ENCODE measurements at places on chromosomes 12 and 14.

GRCh38 chr12:56160894-56161689, 2.9 kb downstream of the MYL6 start:
- DNase-seq: no peak

- DNase-seq: no peak
Observed at GRCh38 chr12:10033783-10034545, 3.5 kb downstream of the CLEC9A start.

- DNase-seq: no peak
Observed at GRCh38 chr12:49578471-49579112, 10.7 kb upstream of the MCRS1 start.

- DNase-seq: no peak
Observed at GRCh38 chr12:16586350-16587109, 19.4 kb downstream of the LMO3 start.

- no peak for DNase-seq
Observed at GRCh38 chr12:12600659-12601058, 11.0 kb upstream of the CREBL2 start.

- DNase-seq: no peak
Observed at GRCh38 chr12:96171905-96172304, 22.3 kb upstream of the ELK3 start.

- DNase-seq: no peak
Observed at GRCh38 chr12:43167691-43168090, 384.3 kb downstream of the ADAMTS20 start.

Measured in GM18507 (cell line).